ENCODE measurements at places on chromosomes 16 and 17.

DNA sequence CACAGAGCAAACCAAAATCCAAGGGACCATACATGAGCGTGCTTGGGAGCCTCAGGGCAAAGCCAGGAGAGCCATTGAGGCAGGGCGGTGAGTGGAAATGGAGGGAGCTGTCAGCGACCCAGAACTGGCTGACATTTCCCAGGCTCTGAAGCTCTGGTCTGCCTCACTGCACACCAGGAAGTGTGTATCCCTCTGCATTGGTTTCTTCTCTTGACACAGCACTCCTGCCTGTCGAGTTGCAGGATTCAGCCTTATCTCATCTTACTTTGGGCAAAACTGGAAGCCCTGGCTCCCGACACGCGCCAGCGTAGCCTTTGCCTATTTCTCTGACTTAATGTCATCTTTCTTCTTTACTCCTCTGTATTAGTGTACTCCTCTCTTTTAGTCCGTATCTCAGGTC lies 144.7 kb upstream of the HS3ST3A1 start:
- no peak for DNase-seq

DNA sequence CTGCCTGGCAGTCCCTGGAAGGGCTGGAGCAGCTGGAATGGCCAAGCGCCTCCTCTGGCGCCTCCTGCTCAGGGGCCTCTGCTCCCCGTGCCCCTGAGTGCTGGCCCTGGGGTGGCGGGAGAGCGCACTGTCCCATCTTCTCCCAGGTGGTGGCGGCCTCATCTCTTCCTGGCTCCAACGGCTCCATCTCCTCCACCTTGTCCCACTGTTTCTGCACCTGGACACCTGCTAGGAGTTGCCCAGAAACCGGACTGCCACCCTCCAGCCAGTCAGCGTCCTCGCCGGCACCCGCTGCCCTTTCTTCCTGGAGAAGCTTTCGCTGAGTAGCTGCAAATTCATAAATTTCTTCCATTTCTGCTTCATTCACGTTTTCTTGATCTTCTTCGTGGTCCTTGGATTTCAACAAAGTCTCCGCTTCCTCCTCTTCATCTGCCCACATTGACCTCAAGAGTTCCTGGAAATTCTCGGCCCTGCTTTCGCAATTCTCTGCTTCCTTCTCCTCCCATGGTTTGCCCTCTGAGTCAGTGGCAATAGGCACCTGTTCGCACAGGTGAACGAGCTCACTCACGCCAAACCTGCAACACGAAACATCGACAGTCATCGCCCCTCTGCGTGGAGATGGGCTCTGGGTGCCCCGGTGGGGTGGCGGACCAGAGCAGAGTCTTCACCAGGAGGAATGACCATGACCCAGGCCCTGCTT lies 13.7 kb upstream of the NLRC3 start:
- DNase-seq, result no peak

DNA sequence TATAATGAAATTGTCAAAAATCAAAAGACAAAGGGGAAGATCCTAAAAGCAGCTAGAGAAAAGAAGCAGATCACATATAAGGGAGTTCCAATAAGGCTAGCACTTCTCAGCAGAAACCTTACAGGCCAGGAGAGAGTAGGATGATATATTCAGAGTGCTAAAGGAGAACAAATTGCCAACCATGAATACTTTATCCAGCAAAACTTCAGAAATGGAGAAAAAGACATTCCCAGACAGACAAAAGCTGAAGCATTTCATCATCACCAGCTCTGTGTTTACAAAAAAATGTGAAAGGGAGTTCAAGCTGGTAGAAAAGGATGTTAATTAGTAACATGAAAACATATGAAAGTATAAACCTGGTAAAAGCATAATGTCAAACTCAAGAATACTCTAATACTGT lies 37.4 kb downstream of the CDR2 start:
- no peak for DNase-seq

GRCh38 chr16:27218756-27219155 lies 15.4 kb downstream of the KDM8 start:
- DNase-seq, result no peak

Measured in activated T-helper 1 cell treated with anti-CD3 and anti-CD28 coated beads, Interleukin-2, amount 50 U/mL, for 16 hours (primary cell).